CD4-positive, alpha-beta T cell treated with Interleukin-21 for 1 hour (primary cell): ENCODE measurements at places on chromosomes 3 and 15.
A peak's percentile ranks its signal among the peaks of the same experiment; 100 is the strongest.

- no peak for DNase-seq
Measured at GRCh38 chr3:1908651-1909445, 189.8 kb upstream of the CNTN4 start.

- no peak for DNase-seq
Measured at GRCh38 chr15:54803134-54803808, 393.5 kb downstream of the RSL24D1 start.

DNA sequence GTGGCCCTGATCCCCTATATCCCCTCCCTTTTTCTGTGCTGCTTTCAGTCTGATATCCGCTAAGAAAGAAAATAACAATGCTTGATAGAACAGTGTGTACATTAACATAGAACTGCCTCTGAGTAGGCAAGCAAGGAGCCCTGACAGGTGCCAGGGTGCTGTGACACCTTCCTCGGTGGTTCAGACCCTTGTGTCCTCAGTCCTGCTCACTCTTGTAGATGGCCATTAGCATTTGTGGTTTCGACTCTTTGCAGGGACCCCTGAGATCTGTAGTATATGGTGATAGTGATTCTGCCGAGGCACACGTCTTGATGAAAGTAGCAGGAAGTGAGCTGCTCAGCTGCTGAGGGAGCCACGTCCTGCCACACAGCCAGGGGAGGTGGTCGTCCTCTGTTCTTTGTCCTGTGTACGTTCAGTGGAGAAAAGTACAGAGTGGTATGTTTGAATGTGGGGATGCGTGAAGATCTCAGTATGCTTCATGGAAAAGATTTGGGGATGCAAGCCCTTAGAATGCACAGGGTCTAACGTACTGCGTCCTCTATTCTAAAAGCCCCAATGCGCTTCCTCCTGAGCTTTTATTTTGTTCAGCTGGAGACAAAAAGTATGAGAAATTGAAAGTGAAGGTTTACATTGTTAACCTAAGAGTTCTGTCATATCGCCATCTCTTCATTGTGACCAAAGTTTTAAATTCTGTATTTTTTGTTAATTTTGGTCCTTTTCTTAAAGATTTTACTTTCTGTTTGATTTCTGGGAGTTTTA is 35.4 kb downstream of the PXYLP1 start:
- DNase-seq: peak; percentile 42

DNA sequence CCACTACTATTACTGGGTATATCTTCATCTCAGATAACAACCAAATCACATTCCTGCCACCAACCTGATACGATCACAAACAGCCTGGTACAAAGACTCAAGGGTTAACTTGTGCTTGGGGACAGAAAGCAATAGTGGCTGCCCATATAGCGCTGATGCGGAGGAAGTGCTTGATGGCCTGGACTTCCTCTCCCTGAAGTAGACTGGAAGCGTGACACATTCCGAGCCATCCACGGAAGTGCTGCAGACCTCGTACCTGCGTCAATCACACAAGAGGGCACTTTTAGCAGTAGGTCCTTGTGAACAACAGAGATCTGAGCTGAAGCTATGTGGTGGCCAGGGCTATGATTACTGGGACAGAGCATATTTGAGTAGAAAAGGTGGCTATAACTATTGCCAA is 17.3 kb upstream of the C3orf62 start:
- DNase-seq: no peak

- DNase-seq: no peak
Measured at GRCh38 chr15:93152951-93153350, 63.9 kb upstream of the RGMA start.

DNA sequence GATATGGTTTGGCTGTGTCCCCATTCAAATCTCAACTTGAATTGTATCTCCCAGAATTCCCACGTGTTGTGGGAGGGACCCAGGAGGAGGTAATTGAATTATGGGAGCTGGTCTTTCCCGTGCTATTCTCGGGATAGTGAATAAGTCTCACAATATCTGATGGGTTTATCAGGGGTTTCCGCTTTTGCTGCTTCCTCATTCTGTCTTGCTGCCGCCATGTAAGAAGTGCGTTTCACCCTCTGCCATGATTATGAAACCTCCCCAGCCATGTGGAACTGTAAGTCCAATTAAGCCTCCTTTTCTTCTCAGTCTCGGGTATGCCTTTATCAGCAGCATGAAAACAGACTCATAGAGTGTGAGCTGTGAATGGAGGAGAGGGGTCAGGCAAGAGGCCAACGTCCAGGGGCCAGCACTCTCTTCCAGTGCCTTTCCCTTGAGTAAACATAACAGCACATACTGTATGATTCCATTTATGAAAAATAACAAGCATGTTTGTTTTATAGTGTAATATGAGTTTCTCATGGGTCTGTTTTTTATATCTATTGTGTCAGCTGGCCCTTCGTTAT is 16.3 kb upstream of the LCTL start:
- no peak for DNase-seq

DNA sequence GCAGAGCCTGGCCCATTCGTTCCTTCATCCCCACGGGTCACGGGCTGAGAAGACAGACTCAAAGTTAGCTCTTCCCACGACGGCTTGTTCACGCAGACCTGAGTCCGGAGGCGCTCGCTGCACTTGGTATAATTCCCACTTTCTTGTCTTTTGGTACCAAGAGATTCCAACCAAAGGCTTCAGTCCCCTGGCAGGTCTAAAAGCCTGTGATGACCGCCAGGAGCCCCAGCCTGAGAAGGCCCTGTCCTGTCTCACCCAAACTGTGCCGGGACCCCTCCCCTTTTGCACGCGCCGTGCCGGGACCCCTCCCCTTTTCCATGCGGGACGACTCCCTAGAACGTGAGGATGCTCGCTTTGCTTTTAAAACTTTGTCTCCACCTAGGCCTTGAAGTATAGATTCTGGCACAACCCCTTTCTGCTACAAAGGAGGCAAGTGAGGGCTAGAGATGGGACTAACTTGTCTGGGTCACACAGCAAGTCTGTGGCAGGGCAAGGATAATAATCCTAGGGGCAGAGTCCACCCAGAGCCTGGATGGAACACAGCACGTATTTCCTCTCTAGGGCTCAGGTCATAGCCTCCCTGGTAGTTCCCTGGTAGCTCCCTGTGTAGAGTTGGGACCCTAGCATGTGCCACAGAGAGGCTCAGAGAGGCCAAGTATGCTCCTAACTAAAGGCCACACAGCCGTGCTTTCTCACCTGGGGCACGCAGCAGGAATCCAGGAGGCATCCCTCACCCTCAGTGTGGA is 211.3 kb downstream of the XXYLT1 start:
- no peak for DNase-seq

GRCh38 chr3:186406669-186407635 is 44.9 kb upstream of the DGKG start:
- no peak for DNase-seq

DNA sequence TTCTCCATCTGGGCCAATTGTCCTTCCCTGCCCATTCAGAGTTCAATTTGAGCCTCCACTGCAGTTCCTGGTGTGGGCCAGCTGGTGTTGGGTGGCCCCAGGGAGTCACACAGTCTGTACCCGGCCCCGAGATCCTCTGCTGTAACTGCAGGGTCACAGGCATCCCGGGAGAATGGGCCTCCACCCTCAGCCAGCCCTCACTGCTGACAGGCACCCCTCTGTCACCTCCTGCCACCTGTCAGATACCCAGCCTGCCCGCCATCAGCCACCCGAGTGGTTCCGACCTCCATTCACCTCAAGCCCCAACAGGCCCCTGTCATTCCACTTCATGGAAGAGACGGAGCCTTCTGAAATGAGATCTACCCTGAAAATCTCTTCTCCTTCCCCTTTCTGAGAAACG is 73.2 kb downstream of the ST8SIA2 start:
- DNase-seq: no peak

GRCh38 chr15:90681480-90681879 is 35.7 kb upstream of the BLM start:
- DNase-seq: no peak

GRCh38 chr15:80951941-80952340 is 37.7 kb downstream of the MESD start:
- no peak for DNase-seq

GRCh38 chr15:91866971-91867372 is 13.5 kb downstream of the SLCO3A1 start:
- no peak for DNase-seq

GRCh38 chr3:14228681-14229470 is 50.3 kb downstream of the LSM3 start:
- DNase-seq: no peak
